Activated naive CD4-positive, alpha-beta T cell treated with anti-CD3 and anti-CD28 coated beads, Interleukin-2, amount 10 ng/mL, durations not matched to agents 7 days and 5 days (primary cell): ENCODE measurements at places on chromosomes 2 and 18.

- no peak for DNase-seq
Observed at GRCh38 chr2:45607701-45608100, 3.4 kb downstream of the SRBD1 start.

- DNase-seq: no peak
Observed at GRCh38 chr18:59874166-59874565, 25.6 kb upstream of the PMAIP1 start.

GRCh38 chr2:85053802-85054201 lies 79.4 kb upstream of the TCF7L1 start:
- DNase-seq: no peak

DNA sequence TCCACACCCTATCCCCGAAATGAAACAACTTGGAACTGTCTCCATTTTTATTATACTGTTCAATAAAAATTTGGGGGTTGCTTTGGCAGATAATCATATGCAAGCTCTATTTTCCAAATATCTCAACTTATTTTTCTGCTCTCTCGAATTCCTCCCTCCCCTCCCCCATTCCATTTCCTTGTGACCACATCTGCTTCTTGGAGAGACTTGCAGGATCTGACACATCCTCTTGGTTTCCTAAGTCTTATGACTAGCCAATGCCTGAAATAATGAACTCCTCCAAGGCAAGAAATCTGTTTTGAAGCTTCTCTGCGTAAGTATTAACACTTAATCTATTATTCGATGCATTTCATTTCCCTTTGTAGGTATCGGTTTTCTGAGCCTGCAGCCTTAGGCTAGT lies 16.1 kb downstream of the TGIF1 start:
- DNase-seq: no peak

GRCh38 chr2:23241611-23242245 lies 143.3 kb upstream of the KLHL29 start:
- DNase-seq: no peak

DNA sequence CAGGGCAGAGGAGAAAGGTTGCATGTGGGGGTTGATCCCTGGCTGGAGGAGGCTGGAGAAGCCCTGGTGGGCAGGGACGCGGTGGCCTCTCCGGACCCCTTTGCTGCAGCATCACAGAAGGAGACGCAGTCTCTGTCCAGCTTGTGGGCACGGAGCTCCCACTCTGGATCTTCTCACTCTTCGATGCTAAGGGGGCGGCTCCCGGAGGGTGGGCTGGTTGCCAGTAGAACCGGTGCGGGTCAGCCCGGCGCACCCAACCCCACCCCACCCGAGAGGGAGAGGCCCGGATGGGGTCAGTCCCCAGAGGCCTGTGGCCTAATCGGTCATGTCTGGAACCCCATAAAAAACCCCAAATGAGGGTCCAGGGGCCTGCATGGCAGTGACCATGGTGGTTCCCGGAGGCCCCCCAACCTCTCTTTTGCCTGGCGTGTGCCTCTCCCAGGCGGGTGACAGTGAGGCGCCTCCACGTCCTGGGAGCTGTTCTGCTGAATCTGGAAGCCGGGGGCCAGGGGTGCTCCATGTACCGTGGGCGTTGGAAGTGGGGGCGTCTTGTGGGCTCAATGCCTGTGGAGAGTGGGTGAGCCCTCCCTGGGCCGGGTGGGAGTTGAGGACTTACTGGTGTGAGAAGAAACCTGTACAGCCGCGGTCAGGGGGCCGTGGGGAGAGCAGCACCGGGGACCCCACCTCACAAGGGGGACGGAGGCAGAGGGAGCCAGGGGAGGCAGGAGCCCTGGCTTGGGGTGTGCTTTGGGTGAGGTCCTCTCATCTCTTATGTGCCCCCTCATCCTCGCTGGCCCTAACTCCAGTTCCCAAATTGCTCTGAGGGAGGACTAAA lies 79.6 kb downstream of the RTP5 start:
- DNase-seq: no peak

DNA sequence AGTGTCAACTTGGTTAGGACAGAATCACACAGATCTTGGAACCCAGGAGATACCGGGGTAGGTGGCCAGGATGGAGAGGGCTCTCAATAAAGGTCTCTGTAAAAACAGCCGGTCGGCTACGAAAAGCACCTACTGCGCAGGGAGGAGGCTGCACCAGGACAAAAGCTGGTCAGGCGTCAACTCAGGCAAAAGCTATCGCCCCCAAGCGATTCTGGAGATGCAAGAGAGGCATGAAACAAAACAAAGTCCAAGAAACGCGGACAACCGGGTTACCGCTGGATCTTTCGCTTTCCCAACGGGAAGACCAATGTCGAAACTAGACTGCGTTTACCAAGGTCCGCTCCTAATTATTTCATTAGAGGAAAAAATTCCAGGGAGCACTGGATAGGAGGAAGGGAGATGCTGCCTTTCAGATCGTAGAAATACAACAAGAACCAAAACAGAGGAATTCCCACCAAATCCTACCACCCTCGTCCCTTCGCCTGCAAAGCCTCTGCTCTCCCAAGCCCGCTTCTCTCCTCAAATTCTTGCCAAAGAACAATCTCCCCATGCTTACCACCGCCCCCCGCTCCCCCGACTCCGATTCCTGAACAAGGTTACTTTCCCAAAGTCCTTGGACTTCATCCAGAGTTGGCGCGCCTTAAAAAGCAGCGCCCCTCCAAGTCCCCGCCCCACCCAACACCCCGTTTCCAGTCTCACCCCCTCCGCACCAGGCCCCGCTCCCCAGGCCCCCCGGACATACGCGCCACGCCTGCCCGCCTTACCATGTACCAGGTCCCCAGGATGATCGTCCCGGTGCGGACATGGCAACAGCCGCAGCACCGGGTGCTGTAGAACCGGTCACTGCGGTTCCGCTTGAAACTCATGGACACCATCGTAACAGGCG lies 539 bp downstream of the LAPTM4A start:
- DNase-seq: peak; percentile 45

- DNase-seq: no peak
Observed at GRCh38 chr2:38720613-38721241, 30.4 kb downstream of the SRSF7 start.

GRCh38 chr18:3510896-3511295 lies 60.9 kb downstream of the TGIF1 start:
- no peak for DNase-seq

DNA sequence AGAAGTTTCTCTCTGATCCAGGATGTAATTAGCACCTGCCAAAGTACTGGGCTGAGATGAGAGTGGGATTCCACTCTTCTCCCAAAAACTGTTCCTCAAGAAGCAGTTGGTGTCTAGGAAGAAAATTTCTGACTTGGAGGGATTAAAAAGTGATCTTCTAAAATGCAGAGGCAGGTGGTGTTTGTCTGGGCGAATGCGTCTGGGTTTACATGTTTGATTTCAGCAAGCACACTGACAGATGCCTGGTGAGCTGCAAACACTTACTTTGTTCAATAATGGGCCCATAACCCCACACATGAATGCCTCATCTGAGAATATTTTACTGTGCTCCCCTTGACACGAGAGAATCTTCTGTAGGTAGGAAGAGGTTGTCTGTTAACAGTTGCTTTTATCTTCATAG lies 24.3 kb upstream of the KCNF1 start:
- DNase-seq: no peak

- no peak for DNase-seq
Observed at GRCh38 chr2:80968450-80968849, 663.9 kb upstream of the LRRTM1 start.

GRCh38 chr2:237326266-237327171 lies 87.4 kb downstream of the COL6A3 start:
- DNase-seq: no peak

- no peak for DNase-seq
Observed at GRCh38 chr18:63817441-63818051, 42.3 kb downstream of the SERPINB7 start.

GRCh38 chr2:239253701-239254436 lies 147.0 kb downstream of the HDAC4 start:
- DNase-seq: no peak

- no peak for DNase-seq
Observed at GRCh38 chr2:126902152-126902835, 3.6 kb downstream of the TEX51 start.

DNA sequence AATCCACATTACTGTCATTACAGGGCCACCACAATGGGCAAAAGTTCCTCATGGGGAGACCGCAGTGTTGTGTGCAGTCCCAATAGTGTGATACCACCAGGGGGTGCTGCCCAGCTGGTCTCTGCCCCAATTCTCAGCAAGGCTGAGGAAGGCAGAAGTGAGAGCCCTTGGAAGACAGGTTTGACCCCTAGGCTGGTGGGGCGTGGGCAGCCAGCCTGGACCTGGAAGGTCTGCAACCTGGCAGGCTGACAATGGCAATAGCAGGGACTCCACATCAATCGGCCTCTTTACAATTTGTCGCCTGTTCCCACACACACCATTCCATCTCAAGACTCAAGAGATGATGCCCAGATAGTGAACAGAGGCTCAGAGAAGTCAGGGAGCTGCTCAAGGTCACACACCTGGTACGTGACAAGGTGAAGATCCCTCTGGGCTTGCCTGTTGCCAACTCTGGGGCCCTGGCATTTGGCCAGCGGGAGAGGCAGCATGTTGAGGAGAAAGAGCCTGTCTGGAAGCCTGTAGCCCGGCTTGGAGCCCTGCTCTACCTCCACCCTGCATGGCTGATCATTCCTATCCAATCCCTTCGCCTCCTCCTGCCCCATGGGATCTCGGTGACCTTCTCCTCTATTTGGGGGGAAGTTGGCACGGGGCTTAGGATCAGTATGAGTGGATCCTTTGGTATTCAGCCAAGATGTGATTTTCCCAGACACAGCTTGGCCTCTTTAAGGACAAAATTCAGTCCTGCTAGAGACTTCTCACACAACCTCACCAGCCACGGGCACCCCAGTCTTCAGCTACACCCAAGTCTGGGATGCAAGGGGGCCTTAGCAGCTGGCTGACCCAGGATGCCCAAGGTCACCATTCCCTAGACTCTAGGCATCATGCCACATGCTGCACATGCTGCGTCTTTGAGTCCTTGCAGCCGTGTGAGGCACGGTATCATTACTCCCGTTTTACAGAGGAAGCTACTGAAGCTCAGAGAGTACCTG lies 2.9 kb upstream of the ATOH8 start:
- peak; percentile 78 for DNase-seq

- DNase-seq: no peak
Observed at GRCh38 chr18:59833785-59834184, 66.0 kb upstream of the PMAIP1 start.

DNA sequence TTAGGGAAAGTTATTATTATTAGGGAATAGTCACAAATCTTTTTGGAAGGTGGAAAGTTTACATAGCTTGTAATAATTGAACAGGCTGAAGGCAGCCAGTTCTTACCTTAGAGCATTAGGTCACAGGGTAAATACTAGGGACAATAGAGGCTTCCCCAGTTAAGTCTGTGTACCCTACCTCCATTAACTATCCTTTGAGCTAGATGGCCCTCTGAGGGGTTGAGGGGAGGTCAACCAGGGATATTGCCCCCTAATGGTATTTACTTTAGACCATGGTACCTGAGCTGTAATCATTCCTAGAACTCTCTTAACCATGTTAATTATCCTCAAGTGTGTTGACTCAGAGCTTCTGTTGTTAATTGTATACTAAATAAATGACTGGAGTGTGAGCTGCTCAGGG lies 120.5 kb upstream of the SCN7A start:
- DNase-seq: no peak

GRCh38 chr2:148342086-148342485 lies 302.5 kb upstream of the EPC2 start:
- no peak for DNase-seq

- no peak for DNase-seq
Observed at GRCh38 chr2:184141866-184142265, 456.5 kb upstream of the ZNF804A start.

- DNase-seq: no peak
Observed at GRCh38 chr2:237633061-237633561, 5.7 kb downstream of the LRRFIP1 start.

DNA sequence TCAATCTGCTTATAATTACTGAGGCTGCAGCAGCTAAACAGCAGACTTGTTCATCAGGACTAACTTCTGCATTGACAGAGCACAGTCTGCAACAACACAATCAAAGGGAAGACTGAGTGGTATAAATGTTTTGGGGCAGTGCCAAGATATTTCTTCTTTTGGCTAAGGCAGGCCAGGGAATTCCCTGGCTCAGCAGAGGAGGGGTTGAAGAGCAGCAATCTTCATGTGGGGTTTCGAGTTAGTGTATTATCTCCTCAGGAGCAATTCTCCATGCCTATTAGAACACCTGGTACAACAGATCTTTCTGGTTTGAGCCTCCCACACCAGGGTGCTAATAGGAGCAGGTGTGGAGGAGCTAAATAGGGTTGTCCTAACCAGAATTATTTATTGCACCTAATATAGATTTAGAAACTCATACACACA lies 103.0 kb upstream of the STK17B start:
- no peak for DNase-seq

DNA sequence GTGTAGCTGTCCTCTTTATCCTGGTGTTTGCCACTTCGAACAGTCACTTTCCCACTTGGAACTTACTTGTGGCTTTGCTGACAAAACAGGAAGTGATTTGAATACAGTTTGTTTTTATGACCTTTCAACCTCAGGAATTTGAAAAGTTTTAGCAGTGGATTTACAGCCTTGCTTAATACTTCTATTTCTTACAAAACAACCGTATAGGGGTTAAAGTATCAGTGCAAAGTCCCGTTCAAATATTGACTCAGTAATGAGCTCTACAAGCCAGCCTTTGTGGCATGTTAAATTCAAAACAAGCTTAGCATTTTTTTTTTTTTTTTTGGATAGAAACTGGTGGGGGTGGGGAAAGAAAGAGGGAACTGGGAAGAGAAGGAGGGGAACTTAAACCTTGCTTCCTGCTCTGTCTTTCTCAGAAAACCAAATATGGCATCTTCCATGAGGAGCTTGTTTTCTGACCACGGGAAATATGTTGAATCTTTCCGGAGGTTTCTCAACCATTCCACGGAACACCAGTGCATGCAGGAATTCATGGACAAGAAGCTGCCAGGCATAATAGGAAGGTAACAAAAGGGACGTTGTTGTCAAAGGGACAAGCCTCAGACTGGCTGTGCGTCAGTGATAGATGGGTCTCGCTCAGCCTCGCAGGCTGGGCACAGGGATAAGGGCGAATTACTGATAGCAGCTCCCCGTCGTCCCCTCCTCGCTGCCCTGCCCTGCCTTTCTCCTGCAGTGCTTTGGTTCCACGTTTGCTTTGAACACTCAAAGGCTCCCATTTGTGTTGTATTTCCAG lies at the start of gene HNMT:
HNMT (plus strand) TSS at position 408 of the 793 bp plus-strand sequence; CDS start at position 427, 19 bp downstream.
- no peak for DNase-seq

GRCh38 chr2:41992671-41993434 lies 55.0 kb upstream of the PKDCC start:
- DNase-seq: no peak

DNA sequence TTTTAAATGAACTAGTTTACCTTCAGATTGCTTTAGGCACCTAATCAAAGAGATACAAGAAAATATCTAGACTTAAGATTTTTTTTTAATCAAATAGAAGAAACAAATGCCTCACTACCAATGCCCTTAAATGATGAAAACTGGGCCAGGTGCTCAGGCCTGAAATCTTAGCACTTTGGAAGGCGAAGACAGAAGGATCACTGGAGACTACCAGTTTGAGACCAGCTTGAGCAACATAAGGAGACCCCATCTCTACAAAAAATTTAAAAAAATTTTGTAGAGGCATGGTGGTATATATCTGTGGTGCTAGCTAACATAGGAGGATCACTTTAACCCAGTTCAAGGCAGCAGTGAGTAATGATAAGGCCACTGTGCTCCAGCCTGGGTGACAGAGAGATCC lies 675.1 kb downstream of the NRXN1 start:
- no peak for DNase-seq
